Left hindlimb (tissue), 1 donor: ENCODE measurements at places on chromosomes 11 and 22.

DNA sequence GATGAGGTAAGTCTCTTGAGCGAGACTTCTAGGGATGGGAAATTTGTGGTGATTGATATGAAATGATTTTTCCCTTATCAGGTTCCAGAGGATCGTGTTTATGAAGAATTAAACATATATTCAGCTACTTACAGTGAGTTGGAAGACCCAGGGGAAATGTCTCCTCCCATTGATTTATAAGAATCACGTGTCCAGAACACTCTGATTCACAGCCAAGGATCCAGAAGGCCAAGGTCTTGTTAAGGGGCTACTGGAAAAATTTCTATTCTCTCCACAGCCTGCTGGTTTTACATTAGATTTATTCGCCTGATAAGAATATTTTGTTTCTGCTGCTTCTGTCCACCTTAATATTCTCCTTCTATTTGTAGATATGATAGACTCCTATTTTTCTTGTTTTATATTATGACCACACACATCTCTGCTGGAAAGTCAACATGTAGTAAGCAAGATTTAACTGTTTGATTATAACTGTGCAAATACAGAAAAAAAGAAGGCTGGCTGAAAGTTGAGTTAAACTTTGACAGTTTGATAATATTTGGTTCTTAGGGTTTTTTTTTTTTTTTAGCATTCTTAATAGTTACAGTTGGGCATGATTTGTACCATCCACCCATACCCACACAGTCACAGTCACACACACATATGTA lies 7.1 kb downstream of the MS4A2 start:
- no peak for DNase-seq

- no peak for DNase-seq
Observed at GRCh38 chr22:27149921-27150543, 492.6 kb downstream of the MIAT start.

DNA sequence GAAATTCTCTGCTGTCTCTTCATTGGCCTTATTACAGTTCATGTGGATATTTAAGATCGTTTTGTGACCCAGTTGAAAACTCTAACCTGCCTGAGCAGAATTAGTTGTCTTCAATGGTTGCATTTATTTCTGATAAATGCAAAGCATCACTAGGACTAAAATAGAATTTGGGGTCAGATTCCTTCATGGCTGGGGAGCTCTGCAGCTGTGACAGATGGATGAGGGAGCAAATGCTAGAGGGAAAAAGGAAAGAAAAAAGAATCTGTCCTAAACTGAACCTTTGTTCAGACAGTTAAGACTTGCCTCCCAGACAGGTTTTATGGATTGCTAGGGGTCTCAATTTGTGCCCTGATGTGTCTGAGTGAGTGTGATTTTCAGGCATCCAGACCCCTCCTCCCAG lies 113.0 kb downstream of the SYT9 start:
- DNase-seq = no peak

DNA sequence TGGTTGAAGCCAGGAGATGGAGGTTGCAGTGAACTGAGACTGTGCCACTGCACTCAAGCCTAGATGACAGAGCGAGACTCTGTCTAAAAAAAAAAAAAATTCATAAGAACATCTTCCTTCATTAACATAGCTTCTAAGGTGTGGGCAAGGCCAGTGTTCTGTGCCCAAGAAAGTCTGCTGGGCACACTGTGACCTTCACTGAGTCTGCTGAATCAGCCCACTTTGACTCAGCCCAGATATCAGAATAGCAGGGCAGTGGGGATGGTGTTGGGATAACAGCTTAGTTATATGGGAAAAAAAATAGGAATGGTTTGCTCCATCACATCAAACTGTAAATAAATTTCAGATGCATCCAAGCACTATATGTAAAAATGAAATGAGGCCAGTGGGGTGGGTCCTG lies 32.4 kb upstream of the XBP1 start:
- DNase-seq = no peak

DNA sequence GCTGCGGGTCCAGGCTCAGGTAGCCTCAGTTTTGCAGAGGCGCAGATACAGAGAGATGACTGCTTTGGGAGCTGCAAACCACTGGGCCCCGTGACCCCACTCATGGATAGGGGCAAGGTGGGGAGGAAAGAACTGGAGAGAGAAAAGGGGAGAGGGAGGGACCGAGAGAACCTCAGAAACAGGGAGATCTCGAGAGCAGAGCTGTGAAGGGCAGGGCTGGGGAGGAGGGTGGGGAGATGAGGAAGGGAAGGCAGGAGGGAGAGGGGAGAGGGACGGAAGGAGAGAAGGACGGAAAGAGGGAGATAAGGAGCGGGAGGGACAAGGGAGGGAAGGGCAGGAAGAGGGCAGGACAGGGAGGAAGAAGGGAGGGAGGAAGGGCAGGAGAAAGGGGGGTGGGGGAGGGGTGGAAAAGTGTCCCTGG lies 46.3 kb downstream of the IGLL1 start:
- no peak for DNase-seq

- no peak for DNase-seq
Observed at GRCh38 chr22:45103756-45104155, 60.0 kb upstream of the NUP50 start.

- DNase-seq = no peak
Observed at GRCh38 chr11:22807391-22807790, 22.2 kb downstream of the SVIP start.

DNA sequence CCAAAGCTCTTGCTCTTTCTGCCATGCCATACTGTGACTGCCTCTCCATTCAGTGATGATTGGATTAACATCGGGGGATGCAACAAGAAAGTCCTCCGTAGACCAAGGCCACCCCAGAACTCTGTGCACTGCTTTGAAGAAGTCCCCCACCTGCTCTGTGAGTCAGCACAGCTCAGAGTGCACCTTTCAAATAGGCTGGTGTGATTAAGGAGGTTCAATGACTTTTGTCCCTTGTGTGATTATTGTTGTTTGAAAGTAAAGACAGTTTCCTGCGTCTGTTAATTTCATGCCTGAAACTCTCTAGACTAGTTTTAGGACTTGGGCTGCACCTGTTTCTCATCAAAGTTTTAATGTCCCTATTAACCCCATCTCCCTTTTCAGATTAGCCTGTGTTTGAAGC lies 33.0 kb upstream of the DBX1 start:
- no peak for DNase-seq

DNA sequence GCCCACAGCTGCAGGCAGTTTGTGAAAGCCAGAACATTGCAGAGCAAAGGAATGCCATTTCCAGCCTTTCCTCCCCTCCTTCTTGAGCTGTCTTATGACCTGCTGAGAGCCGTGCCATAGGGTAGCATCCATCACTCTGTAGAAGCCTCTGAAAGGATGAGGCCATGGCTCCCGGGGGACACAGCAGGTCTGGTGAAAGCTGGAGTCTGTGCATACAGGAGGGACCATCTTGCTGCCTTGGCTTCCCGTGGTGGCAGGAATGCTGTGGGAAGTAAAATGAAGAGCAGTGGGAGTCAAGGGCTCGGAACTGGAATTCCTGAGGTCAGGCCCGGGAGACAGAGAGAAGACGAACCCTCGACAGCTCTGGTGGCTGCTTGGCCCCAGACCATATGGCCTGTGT lies 30.9 kb downstream of the ANO1 start:
- DNase-seq = no peak

GRCh38 chr11:85918910-85919794 lies 64.0 kb downstream of the CCDC83 start:
- DNase-seq = no peak

- no peak for DNase-seq
Observed at GRCh38 chr22:32552521-32552920, 77.9 kb downstream of the FBXO7 start.

DNA sequence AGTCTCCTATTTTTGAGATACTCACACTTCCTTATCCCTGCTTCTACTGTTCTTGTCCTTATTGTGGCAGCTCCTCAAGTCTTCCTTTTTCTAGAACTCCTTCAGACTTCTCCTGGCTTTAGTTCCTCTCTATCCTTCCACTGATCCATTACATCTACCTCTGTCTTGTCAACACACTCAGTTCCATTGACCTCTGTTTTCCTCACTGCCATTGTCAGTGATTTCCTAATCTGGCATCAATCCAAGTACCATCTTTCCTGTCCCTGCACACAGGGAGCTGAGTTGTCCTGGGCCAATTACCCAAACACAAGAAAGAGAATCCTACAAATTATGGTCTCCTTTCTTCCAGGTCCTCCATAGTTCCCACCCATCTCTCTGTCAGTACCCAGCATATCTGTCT lies 27.9 kb upstream of the RIC3 start:
- DNase-seq = no peak

- DNase-seq = no peak
Observed at GRCh38 chr11:46234311-46234710, 43.2 kb upstream of the CREB3L1 start.

GRCh38 chr11:101470881-101471520 lies 112.8 kb downstream of the TRPC6 start:
- DNase-seq = no peak

DNA sequence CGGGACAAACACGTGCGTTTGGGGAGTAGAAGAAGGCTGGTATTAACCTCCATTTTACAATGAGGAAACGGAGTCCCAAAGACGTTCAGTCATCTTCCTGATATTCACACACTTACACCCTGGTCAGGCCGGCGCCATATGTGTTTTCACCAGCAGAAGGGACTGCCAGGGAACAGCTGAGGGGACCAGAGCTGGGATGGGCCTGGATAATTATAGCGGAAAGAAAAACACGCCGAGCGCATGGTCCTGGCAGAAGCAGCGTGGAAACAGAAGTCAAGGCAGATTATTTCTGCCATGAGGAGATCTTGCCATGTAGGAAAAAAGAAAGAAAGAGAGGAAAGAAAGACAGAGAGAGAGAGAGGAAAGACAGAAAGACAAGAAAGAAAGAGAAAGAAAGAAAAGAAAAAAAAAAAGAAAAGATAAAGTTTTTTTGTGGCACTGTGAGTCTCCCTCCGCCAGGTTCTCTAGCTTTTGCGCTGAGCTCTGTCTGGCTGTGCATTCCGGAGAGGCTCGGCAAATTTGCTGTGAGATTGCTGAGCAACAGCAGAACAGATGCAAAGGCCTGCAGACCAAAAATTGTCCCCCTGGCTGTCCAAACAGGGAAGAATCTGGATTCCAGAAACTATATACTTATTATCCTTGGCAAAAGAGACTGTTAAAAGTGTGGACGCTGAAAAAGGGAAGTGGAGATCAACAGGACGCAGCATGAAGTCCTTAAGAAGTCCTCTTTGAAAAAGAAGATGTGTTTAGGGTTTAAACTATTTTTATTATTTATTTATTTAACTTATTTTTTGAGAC lies 1.3 kb upstream of the UCP2 start:
- peak; percentile 57 for DNase-seq

GRCh38 chr11:82732734-82733443 lies 775 bp downstream of the FAM181B start:
- DNase-seq = no peak

GRCh38 chr11:83702796-83703195 lies 416.6 kb upstream of the CCDC90B start:
- DNase-seq = no peak

- no peak for DNase-seq
Observed at GRCh38 chr11:10900681-10901415, 43.0 kb upstream of the ZBED5 start.

DNA sequence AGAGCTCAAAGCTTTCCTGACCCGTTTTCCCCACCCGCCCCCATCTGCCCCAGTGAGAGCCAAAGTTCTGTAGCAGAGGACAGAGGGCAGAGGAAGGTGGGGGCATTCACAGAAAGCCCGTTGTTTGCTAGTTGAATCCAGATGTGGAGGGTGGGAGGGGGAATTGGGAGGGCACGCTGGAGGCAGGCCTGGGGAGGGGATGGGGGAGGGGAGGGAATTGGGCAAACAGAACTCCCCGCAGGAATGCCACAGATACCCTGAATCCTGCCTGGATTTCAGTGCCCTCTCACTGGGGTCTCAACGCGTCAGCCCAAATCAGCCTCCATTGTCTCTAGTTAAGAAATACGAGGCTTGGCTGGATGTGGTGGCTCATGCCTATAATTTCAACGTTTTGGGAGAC lies 12.9 kb upstream of the OAF start:
- DNase-seq = no peak

DNA sequence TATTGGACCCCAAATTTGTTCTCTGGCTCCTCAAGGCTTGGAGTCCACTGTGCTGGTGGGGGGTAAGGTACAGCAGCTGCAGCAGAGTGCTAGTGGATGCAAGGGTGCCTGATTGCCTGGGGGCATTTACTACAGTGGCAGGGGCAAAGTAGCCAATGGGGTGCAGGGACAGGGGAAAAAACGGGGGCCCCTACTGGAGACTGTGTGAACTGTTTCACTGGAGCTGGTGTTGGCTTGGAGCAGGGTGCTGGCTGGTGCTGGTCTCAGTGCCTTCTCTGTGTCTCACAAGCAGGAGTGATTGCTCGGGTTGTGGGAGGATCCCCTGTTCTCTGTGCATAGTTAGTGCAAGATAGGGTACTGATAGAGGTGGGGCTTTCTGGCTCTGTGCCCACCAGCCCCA lies 935.9 kb downstream of the JRKL start:
- DNase-seq = no peak

GRCh38 chr11:64130618-64131017 lies 35.3 kb downstream of the MACROD1 start:
- DNase-seq = no peak

GRCh38 chr11:122747351-122747781 lies 90.9 kb upstream of the CRTAM start:
- DNase-seq = no peak

GRCh38 chr22:38925571-38926041 lies 31.8 kb upstream of the APOBEC3A start:
- DNase-seq = no peak

- DNase-seq = no peak
Observed at GRCh38 chr11:86120807-86121206, 51.9 kb upstream of the PICALM start.

DNA sequence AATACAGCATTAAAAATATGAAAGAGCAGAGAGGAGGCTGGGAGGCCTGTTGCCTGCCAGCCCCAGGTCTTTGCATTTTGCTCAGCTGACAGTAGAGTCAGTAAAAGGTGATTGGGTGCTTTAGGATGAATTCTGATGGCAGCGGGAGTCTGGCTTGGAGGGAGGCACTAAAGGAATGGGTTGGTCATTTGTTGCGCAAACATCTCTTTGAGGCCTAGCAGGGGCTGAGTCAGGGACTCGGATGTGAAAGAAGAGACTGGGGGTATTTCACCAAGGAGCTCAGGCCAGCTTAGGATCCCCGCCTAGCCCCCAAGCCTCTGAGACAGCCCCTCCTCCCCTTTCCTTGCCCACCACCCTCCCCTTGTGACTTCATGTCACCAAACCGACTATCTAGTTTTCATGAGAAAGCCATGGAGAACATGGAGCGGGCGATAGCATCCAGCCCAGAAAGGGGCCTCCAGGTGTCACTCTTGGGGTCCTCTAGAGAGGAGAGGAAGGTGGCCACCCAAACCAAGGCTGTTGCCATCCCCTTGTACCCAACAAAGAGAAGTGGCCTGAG lies 9.7 kb downstream of the DGKZ start:
- no peak for DNase-seq

GRCh38 chr11:131867457-131868257 lies 497.2 kb downstream of the NTM start:
- DNase-seq = peak; percentile 80

GRCh38 chr22:37088108-37088605 lies 21.4 kb downstream of the TMPRSS6 start:
- DNase-seq = no peak
